PC-9 (cell line): ENCODE measurements at places on chromosomes 2 and 18. TPM values are rescaled to one million over a fixed set of nuclear protein-coding genes. Genes with fewer than 3 reads are reported as not detected.

PGAP1 gene
- 5.1 and 6.5 TPM in 2 replicates for total RNA-seq

RASGRP3 gene
- total RNA-seq = 0.10 and 0.72 TPM in 2 replicates

HTR2B gene
- total RNA-seq = not detected in 2 replicates

BOLL gene
- not detected in 2 replicates for total RNA-seq

NR4A2 gene
- total RNA-seq = 2.3 and 3.0 TPM in 2 replicates

SLC16A14 gene
- total RNA-seq = 0.57 and 1.4 TPM in 2 replicates

SLC23A3 gene
- 7.1 and 7.9 TPM in 2 replicates for total RNA-seq

GCA gene
- total RNA-seq = 13.4 and 14.9 TPM in 2 replicates

CYP27C1 gene
- 0.94 and 1.6 TPM in 2 replicates for total RNA-seq

ALKAL2 gene
- not detected in 2 replicates for total RNA-seq

GPR155 gene
- 0.18 and 0.79 TPM in 2 replicates for total RNA-seq

ACTR3 gene
- 220 and 222 TPM in 2 replicates for total RNA-seq

VWA3B gene
- total RNA-seq = not detected in 2 replicates

EVX2 gene
- total RNA-seq = not detected in 2 replicates

SF3B1 gene
- total RNA-seq = 127 and 156 TPM in 2 replicates

SCN9A gene
- total RNA-seq = 3.4 and 5.2 TPM in 2 replicates

CRYGD gene
- total RNA-seq = not detected in 2 replicates

FBXO36 gene
- 3.6 and 3.9 TPM in 2 replicates for total RNA-seq

INHBB gene
- total RNA-seq = 50.0 and 57.5 TPM in 2 replicates

GLI2 gene
- 11.6 and 14.6 TPM in 2 replicates for total RNA-seq

EMX1 gene
- total RNA-seq = not detected in 2 replicates

NCKAP5 gene
- total RNA-seq = not detected in 2 replicates

COL6A3 gene
- total RNA-seq = 0.57 and 0.75 TPM in 2 replicates

PRSS56 gene
- total RNA-seq = not detected in 2 replicates

MYO3B gene
- total RNA-seq = 5.3 and 6.7 TPM in 2 replicates

PLCD4 gene
- 0.74 and 1.3 TPM in 2 replicates for total RNA-seq

RNF138 gene
- total RNA-seq = 21.5 and 24.1 TPM in 2 replicates

APLF gene
- total RNA-seq = 3.9 and 4.5 TPM in 2 replicates

BMP10 gene
- total RNA-seq = not detected in 2 replicates

MPHOSPH10 gene
- 16.0 and 26.9 TPM in 2 replicates for total RNA-seq

DNAH7 gene
- 2.2 and 3.8 TPM in 2 replicates for total RNA-seq

CXCR4 gene
- total RNA-seq = 0.70 and 1.1 TPM in 2 replicates

GLB1L gene
- 7.9 and 10.8 TPM in 2 replicates for total RNA-seq

SLC5A7 gene
- total RNA-seq = not detected in 2 replicates

PTPRN gene
- not detected in 2 replicates for total RNA-seq
